ENCODE measurements at places on chromosomes 1 and 21.
A peak's percentile ranks its signal among the peaks of the same experiment; 100 is the strongest.

DNA sequence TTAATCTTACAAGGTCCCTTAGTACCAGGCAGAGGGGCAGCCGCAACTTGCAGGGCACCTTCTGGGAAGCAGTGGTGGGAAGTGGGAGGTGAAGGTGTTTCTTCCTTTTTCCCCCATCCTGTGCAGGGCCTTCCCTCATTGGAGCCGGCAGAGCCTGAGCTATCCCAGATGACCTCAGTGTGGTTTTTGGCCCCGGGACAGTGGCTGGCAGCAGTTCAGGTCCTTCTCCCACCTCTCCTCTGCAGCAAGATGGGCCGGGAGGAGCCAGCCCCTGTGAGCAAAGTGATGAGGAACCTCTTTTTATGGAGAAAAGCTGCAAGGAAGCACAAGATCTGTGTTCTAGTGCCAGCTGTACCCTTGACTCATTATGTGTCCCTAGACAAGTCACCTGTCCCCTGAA, 6.8 kb downstream of the PFKFB2 start:
- no peak for DNase-seq

DNA sequence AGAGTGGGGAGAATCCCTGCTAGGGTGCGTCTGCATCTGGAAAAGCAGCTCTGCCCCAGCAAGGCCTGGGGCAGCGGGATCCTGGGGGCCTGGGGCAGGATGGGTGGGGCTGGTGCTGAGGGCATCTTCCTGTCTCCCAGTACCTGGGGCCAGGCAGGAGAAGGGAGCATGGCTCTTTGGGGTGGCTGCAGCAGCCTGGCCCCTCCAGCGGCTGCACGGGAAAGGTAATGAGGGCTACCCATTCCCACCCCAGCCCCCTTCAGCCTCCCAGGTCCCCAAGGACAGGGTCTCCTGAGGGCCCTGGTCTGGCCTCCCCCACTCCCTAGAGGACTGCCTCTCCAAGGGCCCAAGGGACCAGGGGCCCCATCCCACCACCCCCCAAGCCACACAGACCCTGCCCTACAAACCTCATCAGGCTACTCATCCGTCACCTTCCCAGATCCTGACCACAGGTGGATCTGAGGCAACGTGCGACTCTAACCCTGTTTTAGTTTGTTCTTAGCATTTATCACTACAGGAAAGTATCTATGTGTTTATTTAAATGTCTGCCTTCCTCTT, 910 bp upstream of the ANKRD65 start:
- no peak for DNase-seq

- no peak for DNase-seq
Measured at GRCh38 chr1:173572201-173572873, 30.5 kb downstream of the SLC9C2 start.

GRCh38 chr21:37700641-37701202, 215.5 kb downstream of the KCNJ6 start:
- DNase-seq = peak; percentile 80

- DNase-seq = no peak
Measured at GRCh38 chr1:113991467-113991997, 12.3 kb downstream of the OLFML3 start.

GRCh38 chr1:2312515-2313301, 78.6 kb downstream of the MORN1 start:
- no peak for DNase-seq

DNA sequence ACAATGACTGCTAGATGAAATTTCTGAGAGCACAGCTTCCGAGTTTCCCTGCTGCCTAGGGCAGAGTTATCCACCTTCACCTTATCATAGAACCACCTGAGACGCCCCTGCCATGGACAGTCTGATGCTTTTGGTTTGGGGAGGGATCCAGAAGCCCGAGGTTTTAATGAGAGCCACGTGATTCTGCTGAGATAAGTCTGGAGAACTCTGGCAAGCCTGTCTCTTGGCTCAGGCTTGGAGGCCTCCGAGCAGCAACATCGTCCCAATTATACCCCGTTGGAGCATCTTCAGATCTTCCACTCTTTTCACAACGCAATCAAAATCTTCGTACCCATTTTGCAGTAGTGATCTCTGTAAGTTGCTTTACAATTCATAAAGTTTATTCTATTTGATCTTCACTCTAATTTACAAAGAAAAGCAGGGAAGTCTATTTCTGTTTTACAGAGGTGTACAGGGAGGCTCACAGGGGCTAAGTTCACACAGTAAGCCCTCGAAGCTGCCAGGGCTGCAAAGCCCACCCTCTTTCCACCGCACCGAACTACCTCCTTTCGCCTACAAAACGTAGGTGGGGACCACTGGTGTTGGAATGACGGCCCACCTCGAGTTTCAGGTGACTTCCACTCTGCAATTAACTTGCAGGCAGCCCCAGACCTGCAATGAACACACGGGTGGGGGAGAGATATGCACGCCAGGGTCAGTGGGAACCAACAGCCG, 513 bp upstream of the HHAT start:
- DNase-seq = no peak

DNA sequence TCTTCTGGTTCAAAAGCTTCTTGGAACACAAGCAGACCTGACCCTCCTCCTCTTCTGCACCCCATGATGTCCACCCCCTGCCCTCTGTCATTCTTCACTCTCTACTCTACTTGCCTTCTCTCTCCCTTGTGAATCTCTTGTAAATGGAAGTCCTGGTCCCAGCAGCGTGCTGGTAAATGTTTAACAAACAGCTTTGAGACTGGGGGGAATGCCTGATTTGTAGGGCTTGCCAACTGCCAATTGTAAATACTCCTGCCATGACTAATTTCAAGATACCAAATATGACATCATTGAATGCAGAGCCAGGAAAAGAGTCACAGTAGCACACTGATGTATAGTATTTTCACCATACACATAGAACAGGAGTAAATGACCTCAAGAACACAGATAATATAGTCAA, 40.9 kb upstream of the LRRN2 start:
- peak; percentile 65 for DNase-seq

DNA sequence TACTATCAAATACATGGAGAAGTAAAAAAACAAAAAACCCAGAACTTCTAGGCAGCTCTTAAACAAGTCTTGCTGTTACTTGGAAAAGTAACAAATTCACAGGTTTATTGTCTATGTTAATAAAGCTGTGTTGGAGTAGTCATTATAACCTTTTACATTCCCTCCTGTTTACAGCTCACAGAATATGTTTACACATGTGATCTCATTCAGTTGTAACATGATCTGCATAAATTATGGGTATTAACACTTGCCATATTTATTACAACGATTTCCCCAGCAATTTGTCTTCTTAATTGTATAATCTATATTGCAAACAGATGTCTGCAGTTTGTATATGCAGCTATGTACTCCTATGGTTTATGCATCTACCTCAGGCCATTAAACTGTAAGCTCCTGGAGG, 28.6 kb downstream of the ERG start:
- no peak for DNase-seq

DNA sequence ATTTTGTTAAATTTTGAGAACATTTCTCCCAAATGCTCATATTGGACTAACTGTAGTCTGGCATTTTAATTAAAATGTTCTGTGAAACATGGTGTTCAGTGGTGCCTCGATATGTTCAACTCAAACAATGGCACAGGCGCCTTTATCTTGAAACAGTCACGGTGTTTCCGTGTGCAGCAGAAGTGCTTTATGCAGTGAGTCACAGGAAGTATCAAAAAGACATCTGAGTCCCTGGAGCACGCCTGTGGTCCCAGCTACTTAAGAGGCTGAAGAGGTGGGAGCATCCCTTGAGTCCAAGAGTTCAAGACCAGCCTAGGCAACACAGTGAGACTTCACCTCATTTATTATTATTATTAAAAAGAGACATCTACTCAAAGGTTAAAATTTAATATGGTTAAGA, 52.2 kb downstream of the GREM2 start:
- no peak for DNase-seq

DNA sequence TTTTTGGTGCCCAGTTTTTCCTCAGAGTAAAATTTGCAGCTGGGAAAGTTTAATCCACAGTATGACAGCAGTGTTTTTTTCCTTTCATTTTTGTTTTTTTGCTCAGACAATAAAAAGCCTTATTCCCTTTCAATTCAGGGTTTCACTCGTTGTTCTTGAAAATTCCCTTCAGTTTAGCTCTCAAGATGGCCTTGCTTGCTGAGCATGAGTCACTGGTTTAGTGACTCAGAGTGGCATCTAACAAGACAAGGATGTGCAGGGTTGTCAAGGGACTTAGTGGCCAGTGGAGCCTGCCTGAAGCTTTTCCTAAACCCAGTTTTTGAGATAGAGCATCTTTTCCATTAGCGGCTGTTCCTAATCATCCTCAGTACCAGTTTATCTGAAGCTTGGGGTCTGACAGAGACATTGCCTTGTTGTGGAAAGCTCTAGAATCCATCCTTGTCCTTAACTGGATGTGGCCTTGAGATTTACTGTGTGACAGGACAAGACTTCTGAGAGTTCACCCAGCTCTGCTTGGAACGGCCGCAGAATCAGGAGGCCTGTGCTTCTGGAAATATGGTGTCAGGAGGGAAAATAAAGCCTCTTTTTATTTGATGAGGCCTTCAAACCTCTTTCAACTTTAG, 48.4 kb upstream of the DNAJC6 start:
- peak; percentile 91 for DNase-seq

- DNase-seq = peak; percentile 11
Measured at GRCh38 chr1:45375104-45376090, 35.2 kb upstream of the MUTYH start.

DNA sequence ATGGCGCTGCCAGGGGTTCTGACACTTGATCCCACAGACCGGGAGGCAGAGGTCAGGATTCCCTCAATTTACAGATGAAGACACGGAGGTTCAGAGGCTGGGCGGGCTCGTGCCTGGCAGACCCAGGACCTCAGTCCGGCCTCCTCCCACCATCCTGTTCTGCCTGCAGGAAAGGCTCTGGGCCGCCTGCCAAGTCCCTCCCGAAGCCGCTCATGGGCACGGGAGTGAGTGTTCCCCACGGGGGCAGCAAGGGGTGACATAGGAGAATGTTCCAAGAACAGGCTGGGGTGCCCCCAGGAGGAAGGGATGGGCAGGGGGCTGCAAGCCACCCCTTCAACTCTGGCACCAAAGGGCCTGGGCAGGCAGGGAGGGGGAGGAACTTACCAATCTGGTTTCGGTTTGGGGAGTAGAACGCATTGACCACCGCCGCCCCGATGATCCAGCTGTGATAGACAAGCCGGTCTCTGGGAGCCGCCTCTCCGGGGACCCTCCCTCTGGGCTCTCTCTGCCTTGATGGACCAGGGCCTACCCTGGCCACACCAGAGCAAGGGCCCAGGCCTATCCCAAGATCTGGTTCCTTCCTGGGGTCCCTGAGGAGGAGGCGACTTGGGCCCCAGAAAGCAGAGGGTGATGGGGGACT, 7.5 kb downstream of the PRXL2B start:
- DNase-seq = peak; percentile 58

DNA sequence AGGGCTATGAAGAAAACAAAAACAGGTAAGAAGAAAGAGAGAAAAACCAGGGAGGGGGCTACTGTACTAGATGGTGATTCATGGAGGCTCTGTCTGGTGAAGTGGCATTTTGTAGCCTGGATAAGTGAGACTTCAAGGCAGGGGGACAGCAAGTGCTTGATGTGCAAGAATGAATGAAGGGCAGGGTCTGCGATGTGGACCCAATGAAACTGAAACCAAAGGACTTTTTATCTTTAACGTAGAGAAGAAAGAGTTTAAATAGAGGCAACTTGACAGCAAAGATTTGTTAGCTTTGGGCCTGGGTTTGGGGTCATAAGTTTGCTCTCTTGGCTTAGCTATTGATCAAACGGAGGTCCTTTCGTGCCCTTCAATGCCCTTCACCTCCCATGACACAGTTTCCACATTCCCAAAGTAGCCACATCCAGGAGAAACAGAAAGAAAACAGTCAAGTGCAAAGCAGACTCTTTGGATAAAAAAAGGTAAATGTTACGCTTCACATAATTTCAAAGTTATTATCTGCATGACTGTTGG, 291.0 kb downstream of the GRIK1 start:
- no peak for DNase-seq

DNA sequence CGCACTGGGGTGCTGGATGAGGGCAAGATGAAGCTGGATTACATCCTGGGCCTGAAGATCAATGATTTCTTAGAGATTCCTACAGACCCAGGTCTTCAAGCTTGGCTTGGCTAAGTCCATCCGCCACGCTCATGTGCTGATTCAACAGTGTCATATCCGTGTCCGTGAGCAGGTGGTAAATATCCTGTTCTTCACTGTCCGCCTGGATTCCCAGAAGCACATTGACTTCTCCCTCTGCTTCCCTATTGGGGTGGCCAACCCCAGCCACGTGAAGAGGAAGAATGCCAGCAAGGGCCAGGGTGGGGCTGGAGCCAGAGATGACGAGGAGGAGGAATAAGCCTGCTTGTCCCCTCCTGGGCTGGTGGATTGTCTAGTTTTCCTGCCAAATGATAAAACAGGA, 2.2 kb upstream of the CBR3 start:
- DNase-seq = no peak

DNA sequence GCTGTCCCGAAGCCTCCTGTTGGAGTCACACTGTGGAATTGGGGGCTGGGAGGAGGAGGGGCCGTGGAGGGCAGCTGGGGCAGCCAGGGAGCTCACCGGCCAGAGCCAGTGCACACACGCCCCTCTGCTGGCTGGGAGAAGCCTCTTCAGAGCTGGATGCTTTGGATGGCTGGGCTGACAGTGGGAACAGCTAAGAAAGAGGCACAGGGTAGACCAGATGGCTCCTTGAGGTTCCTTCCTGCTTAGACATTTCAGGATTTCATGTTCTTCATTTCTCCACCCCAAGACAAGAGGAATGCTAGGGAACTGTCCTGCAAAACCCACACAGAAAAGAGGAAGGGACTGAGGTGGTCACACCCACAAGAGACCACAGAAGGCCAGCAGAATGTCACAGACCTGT, 254.8 kb upstream of the VAMP3 start:
- peak; percentile 25 for DNase-seq

GRCh38 chr1:167463080-167463479, 55.2 kb downstream of the CD247 start:
- no peak for DNase-seq

DNA sequence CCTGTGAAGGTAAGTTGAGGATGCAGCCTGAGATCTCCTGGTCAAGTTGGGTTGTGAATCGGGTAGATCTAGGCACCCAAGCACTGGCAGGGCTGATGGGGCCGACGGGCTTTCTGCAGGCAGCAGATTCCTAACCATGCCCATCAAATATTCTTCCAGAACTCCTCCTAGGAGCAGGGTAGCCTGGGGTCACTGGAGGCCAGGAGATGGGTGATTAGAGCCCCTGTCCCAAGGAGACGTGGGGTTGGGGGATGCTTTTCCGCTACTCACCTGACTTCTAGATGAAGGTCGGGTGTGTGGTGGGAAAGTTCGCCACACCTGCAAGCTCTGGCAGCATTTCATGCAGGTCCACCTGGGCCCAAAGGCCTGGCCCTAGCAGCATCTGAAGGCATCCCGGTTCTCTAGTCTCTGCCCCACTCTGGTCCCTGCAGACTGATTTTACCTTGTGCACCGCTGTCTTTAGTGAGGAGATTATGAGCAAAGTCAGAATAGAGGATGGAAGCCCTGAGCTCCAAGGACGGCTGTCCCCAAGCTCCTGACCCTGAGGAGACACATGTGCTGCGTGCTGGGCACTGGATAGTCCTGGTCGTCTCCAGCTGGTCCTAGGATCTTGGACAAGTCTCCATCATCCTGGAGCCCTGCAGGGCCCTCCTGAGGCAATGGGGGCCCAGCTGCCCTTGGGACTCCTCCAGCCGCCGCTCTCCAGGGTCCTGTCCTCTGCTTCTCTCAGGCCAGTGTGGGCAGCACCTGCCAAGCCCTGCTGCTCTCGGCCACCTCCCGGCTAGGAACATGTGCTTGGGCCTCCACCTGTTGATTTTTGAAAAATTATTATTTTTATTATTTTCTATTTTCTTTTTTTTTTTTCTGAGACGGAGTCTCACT, 21.8 kb upstream of the C2CD2 start:
- DNase-seq = no peak

- peak; percentile 26 for DNase-seq
Measured at GRCh38 chr1:75632350-75632949, 21.5 kb upstream of the SLC44A5 start.
